ENCODE measurements at places on chromosomes 16 and 17.

DNA sequence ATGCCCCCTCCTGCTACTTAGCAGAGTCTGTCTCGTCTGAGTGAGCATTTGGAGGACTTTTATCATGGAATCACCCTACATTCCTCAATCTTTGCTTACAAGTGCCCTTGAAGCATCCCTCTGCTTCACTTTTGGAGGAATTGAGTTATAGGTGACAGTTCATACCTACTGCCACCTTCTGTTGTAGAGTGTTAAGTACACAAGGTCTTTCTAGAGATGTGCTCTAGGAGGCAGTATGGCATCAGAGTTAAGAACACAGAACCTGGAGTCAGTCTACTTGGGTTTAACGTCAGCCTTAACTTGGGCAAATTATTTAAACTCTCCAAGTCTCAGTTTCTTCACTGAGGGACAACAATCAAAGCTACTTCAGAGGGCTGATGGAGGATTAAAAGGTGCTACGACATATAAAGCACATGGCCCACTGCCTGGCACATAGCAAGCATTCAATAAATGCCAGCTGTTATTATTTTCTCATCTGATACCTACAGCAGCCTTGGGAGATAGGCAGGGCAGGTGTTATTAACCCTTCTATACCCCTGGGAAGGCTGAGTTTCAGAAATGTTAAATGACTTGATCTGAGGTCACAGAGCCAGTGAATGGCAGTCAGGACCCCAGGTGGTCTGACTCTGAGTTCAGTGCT, 62.2 kb downstream of the UTP18 start:
- no peak for DNase-seq

- no peak for DNase-seq
Measured at GRCh38 chr16:64724339-64724738, 397.5 kb downstream of the CDH11 start.

DNA sequence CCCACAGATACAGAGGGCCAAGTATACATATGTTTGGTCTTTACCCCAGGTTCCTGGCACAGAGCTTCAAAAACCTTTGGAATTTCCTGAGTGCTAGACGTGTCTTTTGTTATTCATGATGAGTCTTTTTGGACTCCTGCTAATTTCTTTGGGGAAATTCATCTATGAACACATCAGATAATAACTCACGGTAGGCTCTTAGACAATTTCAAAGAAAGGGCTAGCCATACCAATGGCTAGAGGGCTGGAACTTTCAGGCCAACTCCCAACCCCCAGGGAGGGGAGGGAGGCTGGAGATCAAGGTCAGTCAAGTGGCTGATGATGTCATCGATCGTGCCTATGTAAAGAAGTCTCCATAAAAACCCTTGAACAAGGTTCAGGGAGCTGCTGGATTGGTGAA, 101.9 kb downstream of the STX8 start:
- DNase-seq: no peak

GRCh38 chr16:80997139-80997798, 9.4 kb downstream of the CMC2 start:
- no peak for DNase-seq

GRCh38 chr17:44006272-44006597, 1.8 kb downstream of the NAGS start:
- DNase-seq: no peak

DNA sequence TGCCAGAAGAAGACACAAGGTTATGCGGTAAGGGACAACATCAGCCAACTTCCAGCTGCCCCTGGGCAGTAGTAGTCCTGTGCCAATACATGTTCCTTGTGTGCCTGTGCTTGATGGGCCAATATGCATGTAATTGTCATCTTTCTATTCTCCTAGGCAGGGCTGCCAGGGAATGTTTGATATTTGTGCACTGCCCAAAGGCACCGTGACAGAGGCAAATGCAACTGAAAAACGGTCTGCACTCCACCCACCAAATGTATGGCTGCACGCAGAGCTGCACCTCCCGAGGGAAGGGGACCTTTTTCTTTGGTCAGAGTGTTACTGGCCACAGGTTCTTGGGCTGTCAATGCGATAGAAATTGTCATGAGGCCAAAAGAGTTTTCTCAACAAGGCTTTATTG, 207.1 kb downstream of the LGALS9B start:
- DNase-seq: no peak

DNA sequence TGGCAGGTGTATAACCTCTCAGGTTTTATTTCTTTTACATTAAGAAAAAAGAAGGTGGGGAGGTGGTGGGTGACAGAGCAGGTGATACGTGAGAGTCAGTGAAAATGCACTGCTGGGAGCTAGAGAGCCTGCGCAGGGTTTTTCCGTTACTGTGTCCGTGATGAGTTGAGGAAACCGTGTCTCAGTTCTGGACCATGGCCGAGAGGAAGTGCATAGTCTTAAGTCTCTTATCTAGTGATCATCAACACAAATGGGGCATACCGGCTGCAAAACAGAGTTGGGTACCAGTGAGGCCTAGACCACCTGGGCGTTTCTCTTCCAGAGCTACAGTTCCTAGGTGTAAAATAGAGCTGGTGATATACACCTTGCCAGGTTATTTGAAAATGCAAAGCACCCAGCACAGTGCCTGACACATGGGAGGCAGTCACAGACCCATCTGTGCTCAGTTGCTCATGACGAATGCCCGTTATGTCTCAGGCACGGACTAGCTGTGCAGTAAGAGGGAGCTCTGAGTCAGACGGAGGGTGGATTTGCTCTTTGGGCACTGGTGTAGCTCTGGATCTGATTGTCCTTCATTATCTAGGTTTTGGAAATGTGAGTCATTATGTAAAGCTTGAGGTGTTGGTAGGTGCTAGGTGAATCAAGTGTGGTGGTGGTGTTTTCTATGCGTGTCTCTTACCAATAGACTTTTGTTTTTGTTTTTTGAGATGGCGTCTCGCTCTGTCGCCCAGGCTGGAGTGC, 60.9 kb downstream of the RPTOR start:
- DNase-seq: peak; percentile 34

DNA sequence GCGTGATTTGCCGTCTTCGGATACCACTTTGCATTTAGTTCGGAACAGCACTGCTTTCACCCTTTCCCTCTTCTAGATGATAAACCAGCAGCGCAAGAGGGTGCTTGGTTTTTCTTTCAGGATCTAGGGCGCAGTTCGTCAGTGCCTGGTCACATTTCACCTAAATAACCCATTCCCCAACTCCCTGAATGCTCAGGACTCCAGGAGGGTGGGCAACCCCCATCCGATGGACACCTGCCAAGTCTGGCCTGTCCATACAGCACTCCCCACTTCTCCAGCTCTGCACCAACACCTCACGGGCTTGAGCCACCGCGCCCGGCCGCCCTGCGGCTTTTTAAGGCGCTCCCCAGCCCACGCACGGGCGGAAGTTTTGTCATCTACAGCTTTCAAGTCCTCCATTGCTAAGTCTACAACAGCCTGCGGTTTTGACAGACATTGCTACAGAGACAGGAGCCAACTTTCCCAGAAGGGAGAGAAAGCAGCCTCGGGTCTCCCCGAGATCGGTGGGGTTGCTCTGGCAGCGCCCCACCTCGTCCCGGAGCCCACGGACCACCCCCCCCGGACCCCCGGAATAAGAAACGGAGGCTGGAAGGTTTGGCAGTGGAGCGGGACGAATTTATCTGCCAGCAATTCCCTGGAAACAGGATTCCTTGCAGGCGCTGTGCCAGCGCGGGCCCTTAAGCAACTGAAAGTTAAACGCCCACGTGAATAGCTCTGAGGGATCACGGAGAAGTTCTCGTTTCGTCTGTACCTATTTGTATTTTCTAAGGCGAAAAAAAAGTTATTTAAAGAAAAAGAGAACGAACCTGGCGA, 38.6 kb upstream of the SLFN13 start:
- DNase-seq: peak; percentile 60

DNA sequence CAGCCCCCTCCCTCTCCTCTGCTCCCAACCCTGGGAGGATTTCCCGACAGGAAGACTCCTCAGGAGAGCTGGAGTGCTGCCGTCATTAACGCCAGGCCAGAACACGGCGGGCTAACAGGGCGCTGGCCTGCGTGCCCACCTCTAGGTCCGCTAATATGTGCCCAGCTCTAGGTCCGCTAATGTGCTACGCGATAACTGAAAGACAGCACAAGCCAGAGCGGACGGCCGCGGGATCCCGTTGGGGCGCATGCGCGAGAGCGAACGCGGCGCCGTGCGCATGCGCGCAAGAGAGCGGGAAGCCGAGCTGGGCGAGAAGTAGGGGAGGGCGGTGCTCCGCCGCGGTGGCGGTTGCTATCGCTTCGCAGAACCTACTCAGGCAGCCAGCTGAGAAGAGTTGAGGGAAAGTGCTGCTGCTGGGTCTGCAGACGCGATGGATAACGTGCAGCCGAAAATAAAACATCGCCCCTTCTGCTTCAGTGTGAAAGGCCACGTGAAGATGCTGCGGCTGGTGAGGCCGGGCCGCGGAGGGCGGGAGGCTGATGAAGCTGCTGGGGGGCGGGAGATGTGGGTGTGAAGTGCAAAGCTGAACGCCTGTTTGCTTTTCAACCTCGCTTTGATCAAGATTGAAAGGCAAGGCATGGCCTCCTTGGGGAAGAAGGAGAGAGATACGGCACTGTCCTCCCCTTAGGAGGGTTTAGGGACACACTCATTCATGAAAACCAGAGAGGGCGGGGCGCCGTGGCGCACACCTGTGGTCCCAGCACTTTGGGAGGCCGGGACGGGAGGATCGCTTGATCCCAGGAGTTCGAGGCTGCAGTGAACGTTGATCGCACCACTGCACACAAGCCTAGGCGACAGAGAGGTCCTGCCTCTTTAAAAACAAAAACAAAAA, at the start of gene CKLF:
Gene CKLF, plus strand, starts transcription at position 291 of the 892 bp plus-strand sequence. Its CDS starts 140 bp downstream, at position 431.
- DNase-seq: peak; percentile 81

DNA sequence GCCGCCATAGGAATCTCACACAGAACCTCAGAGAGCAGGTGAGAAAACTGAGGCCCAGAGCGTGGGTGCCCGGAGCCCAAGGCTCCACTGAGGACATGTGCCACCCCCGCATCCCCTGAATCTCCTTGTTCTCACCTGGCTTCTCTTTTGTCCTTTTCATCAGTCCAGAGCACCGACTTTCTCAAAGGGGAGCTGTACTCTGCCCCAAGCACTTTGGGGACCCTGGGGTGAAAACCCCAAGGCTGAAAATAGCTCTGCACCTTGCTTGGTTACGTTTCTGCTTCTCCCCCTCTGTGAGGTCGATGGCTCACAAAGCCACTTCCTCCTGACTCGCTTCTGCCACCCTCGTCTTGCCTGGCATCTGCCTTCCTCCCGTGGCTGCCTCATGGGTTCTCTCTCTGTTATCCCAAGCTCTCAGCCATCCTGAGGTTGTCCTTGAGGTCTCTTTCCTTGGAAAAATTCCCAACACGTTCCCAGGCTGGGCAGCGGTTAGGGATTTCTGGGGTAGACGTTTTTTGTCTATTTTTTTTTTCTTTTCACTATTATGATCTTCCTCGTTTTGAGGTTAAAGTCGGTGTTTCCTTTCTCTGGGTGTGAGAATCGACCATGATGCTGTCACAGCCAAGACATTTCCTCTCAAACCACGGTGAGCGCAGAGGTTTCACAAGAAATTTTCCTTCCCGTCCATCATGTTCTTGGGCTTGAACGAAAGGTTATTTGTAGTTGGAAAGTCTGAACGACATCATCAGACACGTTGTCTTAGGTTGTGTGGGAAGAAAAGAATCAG, 37.2 kb downstream of the IRF8 start:
- peak; percentile 75 for DNase-seq

DNA sequence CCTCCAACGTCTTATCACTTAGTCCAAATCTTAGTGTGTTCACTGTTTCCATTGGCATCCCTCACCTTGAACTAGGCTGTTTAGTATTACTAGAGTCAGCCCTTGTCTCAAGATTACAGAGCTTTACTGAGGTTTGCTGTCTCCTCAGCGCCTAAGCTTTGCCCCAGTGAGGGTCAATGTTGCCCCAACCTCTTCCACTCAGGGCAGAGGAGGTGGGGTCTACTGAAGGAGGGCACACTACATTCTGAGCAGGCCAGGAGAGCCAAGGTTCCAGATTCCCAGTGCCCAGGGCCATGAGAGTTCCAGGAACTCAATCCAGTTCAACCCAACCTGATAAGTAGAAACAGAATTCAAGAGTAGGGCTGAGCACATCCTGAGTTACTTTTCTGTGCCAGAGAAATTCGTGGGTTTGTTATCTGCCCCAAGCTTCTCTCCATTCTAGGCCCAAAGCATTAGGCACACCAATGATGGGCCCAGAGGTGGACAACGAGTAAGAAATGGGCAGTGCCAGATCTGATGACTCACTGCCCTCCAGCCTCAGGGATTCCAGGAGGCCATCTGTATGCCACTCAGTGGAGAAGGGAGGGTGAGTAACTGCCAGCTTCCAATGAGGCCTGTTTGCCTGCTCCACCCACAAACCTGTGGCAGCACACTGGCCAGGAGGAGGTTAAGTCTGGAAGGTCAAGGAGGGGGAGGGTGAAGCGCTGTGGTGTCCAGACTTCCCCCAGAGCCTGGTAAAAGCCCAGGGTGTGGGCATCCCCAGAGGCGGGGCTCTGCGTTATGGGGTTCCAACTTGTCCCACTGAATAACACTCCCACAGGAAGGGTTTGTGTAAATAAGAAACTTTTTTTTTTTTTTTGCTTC, 8.2 kb downstream of the TUBG2 start:
- DNase-seq: no peak

DNA sequence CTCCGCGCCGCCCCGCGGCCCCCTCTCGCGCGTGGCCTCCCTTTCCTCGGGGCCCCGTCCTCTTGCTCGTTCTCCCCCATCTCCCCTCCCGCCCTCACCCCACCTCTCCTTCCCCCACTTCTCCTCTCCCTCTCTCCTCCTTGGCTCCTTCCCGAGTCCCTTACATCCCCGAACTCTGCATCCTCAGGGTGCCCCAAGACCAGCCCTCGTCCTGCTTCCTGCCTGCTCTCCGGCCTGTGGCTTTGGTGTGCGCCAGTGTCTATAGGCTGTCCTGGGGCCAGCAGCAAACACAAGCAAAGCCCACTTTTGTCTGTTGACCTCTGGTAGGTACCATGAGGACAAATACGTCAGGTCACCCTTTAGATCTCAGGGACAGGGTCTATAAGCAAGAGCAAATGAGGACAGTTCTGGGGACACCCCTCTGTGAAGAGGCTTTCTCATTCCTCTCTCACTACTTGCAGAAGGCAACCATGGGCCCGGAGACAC, 284 bp upstream of the COPZ2 start:
- DNase-seq: no peak

GRCh38 chr16:27756206-27756970, 206.4 kb downstream of the KATNIP start:
- no peak for DNase-seq

DNA sequence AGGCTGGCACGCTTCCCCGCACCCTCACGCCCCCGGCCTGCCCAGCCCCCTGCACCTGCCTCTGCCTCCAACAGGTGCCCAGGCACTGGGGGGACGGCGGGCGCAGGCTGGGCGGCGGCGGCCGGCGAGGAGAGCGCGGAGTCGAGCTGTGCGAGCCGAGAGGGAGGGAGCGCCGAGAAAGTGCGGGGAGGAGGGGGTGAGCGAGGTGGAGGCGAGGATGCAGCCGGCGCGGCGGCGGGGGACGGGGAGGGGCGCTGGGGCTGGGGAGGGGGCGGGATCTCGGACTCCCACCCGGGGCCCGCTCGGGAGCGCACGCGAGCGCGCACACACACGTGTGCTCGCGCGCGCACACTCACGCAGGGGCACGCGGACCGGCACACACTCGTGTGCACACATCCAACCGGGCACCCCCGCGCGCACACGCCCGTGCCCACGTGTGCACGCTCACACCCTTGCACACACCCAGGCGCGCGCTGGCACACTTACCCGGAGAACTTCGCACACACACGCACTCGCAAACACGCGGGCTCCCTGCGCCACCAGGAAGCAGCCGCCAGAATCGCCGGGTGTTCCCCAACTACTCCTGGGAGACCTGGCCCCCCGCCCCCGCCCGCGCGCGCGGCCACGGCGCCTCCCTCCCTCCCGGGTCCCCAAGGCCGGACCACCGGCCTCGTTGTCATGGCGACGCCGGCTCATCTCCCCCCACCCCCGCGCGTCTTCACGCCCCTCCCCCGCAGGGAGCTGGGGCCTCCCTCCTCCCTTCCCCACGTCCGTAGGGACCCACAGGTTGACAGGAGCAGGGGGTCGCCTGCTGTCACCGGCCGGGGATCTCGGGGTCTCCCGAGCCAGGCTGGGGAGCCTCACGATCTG, at the start of gene DOC2A:
Gene DOC2A, minus strand, starts transcription at position 184 of the 870 bp plus-strand sequence. CDS start 805 bp downstream, outside the sequence.
- DNase-seq: no peak
